ENCODE measurements at places on chromosomes 3 and 15. TPM values are rescaled to one million over a fixed set of nuclear protein-coding genes. Genes with fewer than 3 reads are reported as not detected.

FSTL1 gene
- total RNA-seq, result 311 TPM

ASB14 gene
- total RNA-seq, result 0.28 TPM

DNA sequence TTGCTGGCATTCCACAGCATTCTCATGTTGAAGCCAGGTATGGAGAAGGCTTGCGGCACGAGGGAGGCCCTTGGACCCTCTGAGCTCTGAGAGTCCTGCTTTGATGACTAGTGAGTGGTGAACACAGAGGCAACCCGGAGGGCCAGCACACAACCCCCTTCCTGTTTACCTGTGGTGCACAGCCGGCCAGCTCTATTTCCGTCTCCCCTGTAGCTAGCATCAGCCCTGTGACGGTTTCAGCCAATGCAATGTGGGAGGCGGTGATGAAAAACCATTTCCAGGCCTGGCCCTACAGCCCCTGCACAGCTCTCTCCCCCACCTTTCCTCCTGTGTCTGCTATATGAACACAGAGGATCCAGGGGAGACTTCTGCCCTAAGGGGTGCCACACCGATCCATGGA, 76.8 kb upstream of the KLHL25 start:
- DNase-seq, result no peak

- no peak for DNase-seq
Measured at GRCh38 chr3:99006686-99007085, 105.2 kb upstream of the DCBLD2 start.

- no peak for DNase-seq
Measured at GRCh38 chr3:72559385-72559784, 288.9 kb downstream of the SHQ1 start.

DNA sequence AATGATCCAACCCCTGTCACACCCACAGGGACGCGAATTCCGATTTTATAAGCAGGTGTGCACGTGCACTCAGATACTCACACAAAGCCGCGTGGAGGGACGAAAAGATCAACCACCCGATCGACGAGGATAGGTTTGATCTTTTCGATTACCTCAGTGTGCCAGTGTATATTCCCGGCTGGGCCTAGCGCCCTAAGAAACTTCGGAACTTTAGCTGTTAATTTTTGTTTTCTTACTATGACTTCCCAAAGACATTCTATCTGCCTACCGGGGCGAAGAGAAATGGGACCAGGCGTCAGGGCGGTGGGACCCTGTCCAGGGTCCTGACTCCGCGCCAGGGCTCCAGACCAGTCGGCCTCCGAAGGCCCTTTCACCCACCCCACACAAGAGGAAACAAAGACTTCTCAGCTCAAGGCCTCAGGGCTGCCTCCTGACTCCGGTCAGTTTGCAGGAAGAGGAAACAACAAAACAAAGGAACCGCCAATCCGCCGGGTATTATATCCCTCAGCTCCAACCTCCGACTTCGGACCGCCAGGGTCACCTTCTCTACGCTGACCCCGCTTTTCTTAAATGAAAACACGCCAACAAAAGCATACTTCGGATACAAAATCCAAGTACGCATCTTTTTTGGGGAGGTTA, 6.8 kb downstream of the ONECUT1 start:
- DNase-seq, result no peak
